ENCODE measurements at places on chromosomes 11 and 22. TPM values are rescaled to one million over a fixed set of nuclear protein-coding genes. Genes with fewer than 3 reads are reported as not detected.
A peak's percentile ranks its signal among the peaks of the same experiment; 100 is the strongest.

- DNase-seq: no peak
Measured at GRCh38 chr11:123526027-123526805, 96.1 kb downstream of the GRAMD1B start.

DNA sequence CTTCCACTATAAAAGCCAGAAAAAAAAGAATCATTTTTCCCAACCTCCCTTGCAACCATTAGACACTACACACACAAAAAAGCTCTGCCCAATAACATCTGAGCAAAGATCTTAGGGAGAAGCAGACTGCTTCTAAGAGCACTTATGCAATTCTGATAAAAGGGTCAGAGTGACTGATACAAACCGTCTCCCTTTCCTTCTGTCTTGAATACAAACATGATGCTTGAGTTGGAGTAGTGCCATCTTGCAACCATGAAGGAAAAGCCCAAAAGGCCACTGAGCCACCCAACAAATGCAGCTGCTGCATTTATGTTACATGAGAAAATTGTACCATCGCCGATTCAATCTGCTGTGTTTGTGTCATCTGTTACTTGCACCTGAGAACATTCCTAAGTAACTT, 47.6 kb upstream of the EED start:
- no peak for DNase-seq

- DNase-seq: no peak
Measured at GRCh38 chr22:32130464-32130863, 28.6 kb downstream of the C22orf42 start.

GRCh38 chr11:124837491-124837856, 27.8 kb upstream of the ROBO3 start:
- DNase-seq: no peak

DNA sequence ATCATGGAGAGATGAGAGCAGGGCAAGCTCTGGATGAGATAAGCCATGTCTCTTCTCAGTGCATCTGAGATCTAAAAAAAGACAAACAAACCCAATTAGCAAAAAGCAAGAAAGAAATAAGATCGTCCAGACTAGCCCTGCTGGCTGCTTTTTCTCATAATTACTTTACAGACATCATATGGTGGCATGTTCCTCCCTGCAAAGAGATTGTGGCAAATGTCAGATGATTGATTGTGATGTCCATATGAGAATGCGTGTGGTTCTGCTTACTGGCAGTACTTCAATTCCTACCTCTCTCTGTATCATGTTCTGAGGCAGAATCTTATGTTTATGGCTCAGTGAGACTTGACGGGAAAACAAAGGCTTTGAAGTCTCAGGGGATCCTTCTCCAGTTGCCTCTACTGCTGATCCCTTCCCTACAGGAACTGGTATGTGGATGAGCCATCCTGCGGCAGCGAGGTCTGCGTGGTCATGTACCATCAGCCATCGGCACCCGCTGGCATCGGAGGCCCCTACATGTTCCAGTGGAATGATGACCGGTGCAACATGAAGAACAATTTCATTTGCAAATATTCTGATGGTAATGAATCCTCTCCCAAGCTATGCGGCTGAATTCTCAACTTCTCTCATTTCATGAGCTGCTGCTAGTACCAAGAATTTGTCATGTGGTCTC, 8.8 kb downstream of the LAYN start:
- DNase-seq: no peak

DNA sequence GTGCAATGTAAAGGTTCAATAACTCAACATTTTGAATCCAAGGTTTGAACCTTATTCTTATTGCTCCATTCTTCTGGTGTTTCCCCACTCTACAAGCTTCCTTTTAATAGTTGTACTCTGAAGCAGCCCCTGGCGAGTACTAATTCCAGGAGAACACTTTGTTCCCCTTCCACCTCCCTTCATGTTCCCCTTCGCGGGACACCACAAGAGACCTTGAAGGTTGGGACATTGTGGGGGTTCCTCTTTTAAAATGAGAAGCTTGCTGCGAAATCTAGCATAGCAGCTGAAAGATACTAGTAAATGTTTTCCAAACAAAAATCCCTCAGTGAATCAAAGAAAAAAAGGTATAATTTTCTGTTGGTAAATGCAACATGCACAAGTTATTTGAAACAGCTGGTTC, 626.3 kb upstream of the LRRC4C start:
- no peak for DNase-seq

- no peak for DNase-seq
Measured at GRCh38 chr11:118117790-118118601, 31.2 kb upstream of the SMIM35 start.

- DNase-seq: no peak
Measured at GRCh38 chr11:35651263-35651662, 11.3 kb upstream of the TRIM44 start.

- peak; percentile 58 for DNase-seq
Measured at GRCh38 chr11:61815790-61816735, 740 bp downstream of the FADS1 start.

DNA sequence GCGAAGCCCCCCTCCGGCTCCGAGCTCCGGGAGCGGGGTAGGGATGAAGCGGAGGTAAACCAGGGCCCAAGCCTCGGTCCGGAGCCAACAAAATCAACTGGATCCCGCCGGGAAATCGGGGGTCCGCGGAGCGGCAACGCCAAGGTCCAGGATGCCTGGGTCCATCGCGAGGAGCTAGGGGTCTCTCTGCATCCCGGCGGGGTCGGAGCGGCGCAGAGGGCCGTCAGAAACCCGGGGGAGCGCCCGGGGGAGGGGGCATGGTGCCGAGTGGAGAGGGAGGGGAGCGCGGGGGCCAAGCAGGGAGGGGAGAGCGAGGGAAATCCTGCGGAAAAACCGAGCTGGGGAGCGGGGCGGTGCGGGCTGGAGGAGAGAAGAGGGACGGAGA, 51.8 kb downstream of the SLC22A12 start:
- no peak for DNase-seq

GRCh38 chr11:121892131-121892681, 223.8 kb downstream of the BLID start:
- DNase-seq: no peak

- DNase-seq: no peak
Measured at GRCh38 chr11:119861160-119861559, 132.2 kb upstream of the NECTIN1 start.

GRCh38 chr11:9506489-9507276, 45.9 kb downstream of the ZNF143 start:
- peak; percentile 68 for DNase-seq

DNA sequence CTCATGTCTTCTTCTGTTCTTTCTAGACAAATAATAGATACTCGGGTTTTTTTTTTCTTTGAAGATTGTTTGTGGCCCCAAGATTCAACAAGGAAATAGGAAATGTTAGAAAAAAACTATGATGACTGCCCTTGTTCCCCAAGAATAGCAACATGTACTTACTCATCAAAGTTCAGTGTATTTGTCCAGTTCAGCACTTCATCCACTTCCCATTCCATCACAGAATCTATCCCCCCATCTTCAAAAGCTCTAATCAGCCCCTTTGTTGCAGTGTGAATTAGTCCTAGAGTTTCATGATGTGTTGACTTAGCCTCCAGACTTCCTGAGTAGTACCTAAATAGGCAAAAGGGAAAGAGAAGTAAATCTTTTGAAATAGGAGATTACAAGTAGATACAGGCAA, 74.3 kb downstream of the C11orf65 start:
- DNase-seq: no peak

GRCh38 chr11:122140500-122140899, 24.5 kb upstream of the BLID start:
- no peak for DNase-seq

DNA sequence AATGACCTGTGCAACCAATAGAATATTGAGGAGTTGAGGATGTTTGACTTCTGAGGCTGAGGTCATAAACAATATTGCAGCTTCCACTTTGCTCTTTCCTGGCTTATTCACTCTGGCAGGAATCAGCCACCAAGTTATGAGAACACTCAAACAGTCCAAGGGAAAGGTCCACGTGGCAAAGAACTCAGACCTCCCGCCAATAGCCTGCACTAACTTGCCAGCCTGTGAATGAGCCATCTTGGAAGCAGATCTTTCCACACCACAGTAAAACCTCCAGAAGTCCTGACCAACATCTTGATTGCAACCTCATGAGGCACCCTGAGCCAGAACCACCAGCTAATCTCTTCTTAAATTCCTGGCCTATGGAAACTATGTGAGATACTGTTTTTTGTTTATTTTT, 22.7 kb upstream of the PICALM start:
- DNase-seq: no peak

DNA sequence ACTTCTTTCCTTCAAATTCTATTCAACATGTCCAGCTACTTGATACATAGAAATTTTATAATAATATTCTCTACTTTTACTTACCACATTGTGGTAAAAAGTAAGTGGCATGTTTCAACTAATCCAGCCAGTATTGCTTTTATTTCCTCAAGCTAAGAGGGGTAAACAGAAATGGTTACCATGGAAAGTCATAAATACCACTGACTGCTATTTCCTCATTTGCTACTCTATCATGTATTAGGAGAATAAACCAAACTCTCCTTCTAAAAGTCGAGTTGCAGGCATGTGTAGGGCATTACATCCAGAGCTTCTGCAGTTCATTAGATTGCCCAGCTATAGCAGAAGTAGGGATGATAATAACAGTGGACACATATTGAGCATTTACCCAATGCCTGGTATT, 208.4 kb downstream of the MAML2 start:
- no peak for DNase-seq

- DNase-seq: no peak
Measured at GRCh38 chr11:98003606-98004371, 1017.0 kb upstream of the CNTN5 start.

- DNase-seq: no peak
Measured at GRCh38 chr11:6627762-6628241, 8.6 kb upstream of the TPP1 start.

DNA sequence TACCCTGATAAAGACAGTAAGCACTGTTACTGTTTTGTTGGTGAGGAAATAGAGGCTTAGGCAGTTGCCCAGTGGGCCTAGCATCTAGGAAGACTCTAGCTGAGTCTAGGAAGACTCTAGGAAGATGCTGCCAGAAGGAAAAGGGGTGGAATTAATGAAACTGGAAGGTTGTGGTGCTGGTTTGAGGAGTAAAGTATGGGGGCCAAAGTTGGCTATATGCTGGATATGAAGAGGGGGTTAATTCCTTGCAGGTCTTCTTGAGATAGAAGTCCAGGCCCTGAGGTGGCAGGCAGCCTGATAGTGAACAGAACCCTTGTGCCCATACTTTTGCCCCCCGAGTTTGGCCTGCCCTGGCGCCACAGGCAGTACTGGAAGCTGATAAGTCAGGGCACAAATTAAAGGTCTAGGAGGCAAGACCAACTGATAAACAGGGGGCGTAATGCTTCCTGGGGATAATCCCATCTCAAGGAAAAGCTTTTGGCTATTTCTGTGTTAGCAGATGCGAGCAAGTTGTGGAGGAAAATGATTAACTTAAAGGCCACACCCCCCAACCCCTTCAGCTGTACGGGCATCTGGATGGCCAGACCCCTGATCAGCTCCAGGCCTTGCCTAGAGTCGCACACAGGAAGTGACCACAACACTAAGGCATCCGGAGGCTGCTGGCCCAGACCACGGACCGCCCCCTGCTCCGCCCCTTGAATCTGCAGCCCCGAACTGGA, 3.1 kb downstream of the ILK start:
- DNase-seq: peak; percentile 58

DNA sequence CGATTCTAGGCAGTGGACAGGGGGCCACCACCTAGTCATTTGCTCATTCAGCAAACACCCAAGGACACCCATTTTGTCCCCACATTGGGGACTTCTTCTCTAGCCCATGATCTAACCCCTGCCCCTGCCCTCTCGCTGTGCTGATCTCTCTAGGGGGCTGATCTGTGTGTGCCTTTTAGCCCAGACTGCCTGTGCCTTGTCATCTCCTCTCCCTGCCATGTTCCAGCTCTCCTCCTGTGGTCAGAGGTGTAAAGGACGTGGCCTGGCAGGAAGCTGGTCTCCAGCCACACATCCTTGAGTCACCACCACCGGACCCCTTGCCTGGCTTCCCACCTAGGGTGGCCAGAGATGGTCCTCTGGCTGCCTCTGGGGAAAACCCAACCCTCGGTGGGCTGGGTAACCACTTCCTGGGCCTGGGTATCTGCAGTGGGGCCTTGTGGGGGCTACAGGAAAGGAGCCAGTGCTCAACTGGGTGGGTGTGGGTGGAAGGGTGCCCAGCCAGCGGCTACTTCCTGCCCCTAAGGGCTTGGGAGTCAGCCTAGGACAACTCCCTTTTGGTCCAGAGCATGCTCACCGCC, 1.3 kb downstream of the CTSW start:
- DNase-seq: no peak

DNA sequence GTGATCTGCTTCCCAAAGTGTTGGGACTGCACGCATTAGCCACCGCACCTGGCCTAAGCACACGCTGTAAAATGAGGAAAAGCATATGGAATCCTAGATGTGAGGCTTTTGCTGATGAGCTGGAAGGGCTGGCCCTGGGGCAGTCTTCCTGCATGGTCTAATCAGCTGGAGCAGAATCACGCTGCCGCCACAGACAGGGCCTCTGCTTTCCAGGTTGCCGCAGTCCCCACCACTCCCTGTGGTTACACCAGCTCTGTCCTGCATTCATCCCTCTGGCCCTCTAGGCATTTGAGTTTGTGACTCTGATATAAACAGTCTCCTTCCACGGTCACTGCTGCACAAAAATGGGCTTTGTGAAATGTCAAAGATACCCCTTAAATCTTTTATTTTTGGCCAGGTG, 17.1 kb downstream of the RPS6KA4 start:
- no peak for DNase-seq

DNA sequence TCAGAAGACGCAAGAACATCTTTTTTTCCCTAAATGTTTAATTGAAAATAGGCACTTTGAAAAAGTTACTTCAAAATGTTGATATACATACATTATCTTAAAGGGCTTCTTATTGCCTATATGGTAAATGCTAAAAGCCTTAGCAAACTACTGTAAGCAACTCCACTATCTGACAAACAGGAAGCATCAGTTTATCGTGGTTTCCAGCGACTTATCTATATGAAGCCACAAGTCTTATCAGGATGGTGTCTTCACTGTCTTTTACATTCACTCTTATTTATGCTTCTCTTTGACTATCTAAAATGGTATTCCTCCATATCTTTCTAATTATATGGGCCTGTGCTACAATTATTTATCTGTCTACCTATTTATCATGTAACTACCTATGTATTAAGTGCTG, 2091.9 kb downstream of the LRRC4C start:
- no peak for DNase-seq

- DNase-seq: no peak
Measured at GRCh38 chr11:10899121-10899830, 41.4 kb upstream of the ZBED5 start.

GRCh38 chr11:45922425-45923082, at the start of gene LARGE2:
TSS of gene LARGE2 (plus strand) at chr11:45922656. CDS start at chr11:45922883, 227 bp downstream.
- DNase-seq: no peak

- DNase-seq: no peak
Measured at GRCh38 chr11:115304774-115305472, 199.3 kb downstream of the CADM1 start.

GRCh38 chr11:83938148-83938547, 652.0 kb upstream of the CCDC90B start:
- DNase-seq: no peak

GRCh38 chr22:48490500-48491411, 1336.9 kb downstream of the BRD1 start:
- DNase-seq: no peak

The C11orf91 gene
- total RNA-seq: not detected

The FGF19 gene
- total RNA-seq: not detected

The BTBD18 gene
- not detected for total RNA-seq

The FAM83F gene
- total RNA-seq: 0.39 TPM

The MFRP gene
- not detected for total RNA-seq

The KCNQ1 gene
- 5.3 TPM for total RNA-seq

The MUC6 gene
- total RNA-seq: not detected

The NRXN2 gene
- 0.23 TPM for total RNA-seq

The LRRC74B gene
- not detected for total RNA-seq

The TBX1 gene
- 0.56 TPM for total RNA-seq

The MIOX gene
- total RNA-seq: not detected

The VSTM5 gene
- not detected for total RNA-seq

The DDX10 gene
- total RNA-seq: 68.4 TPM

The CCDC116 gene
- total RNA-seq: 0.73 TPM

Data from activated T-helper 1 cell treated with anti-CD3 and anti-CD28 coated beads, Interleukin-12 subunit alpha, Interleukin-12 subunit beta, Interleukin-2, Interleukin-4 antibody, amounts not matched to agents 30 ng/mL and 10 ng/mL and 1 ng/mL, durations not matched to agents 14 hours and 24 hours and 36 hours (primary cell).